Stimulated activated CD8-positive, alpha-beta memory T cell treated with anti-CD3 and anti-CD28 coated beads, Interleukin-2, amount 100 ng/mL, for 48 hours (primary cell): ENCODE measurements at places on chromosomes 3 and 15.

DNA sequence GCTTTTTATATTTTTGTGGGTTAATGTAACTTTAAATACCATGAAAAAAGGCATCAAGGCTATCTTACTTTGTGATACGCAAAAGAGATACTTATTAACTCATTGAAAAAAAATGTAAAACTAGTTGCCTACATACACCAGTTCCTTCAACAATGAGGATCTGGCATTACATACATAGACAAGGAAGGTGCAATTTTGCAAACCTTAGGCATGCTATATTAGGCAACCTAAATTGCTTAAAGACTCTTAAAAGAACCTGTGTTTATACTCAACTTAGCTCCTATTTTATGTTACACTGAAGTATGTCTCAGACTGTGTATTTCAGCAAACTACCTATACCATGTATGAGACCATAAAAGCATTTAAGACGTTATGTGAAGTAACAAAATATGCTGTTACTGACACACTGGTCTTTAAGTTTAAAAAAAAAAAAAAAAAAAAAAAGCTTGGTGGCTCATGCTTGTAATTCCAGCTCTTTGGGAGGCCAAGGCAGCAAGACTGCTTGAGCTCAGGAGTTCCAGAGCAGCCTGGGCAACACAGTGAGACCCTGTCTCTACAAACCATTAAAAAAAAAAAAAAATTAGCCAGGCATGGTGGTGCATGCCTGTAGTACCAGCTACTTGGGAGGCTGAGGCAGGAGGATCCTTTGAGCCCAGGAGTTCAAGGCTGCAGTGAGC, 9.1 kb downstream of the TASOR start:
- no peak for DNase-seq

GRCh38 chr3:66816090-66816761, 181.9 kb upstream of the KBTBD8 start:
- no peak for DNase-seq

DNA sequence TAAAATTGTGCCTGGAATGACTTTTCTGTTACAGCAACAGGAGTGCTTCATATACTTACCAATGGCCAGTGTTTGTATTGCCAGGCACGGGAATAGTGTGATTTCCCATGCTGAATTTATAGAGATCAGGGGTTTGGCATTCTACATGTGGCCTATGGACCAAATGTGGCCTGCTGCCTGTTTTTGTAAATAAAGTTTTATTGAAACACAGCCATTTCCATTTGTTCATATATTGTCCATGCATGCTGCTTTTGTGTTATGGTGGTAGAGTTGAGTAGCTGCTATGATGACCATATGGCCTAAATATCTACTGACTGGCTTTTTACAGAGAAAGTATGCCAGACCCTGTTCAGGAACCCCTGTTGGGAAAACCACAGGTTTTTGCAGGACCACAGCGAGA, 55.6 kb downstream of the SLCO3A1 start:
- no peak for DNase-seq

DNA sequence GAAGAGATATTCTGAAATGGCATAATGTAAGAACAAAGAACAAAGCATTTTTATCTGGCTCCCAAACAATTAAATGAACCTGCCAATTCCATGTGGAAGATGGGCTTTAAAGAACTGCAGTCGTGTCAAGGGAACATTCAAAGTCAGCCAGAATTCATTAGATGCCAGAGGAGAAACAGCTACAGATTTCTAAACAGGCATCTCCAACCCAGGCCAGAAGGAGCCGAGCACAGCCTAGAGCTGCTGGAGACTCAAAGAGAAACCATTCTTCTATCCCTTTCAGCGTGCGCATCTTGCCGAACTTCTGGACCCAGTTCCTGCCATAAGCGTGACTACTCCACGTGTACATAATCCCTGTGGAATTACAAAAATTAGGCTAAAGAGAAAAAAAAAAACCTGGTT, 60.4 kb downstream of the MB21D2 start:
- no peak for DNase-seq

GRCh38 chr3:1381647-1382036, 288.8 kb downstream of the CNTN6 start:
- no peak for DNase-seq

- no peak for DNase-seq
These were observed 24.8 kb upstream of the SHISA5 start for GRCh38 chr3:48528754-48529153.

DNA sequence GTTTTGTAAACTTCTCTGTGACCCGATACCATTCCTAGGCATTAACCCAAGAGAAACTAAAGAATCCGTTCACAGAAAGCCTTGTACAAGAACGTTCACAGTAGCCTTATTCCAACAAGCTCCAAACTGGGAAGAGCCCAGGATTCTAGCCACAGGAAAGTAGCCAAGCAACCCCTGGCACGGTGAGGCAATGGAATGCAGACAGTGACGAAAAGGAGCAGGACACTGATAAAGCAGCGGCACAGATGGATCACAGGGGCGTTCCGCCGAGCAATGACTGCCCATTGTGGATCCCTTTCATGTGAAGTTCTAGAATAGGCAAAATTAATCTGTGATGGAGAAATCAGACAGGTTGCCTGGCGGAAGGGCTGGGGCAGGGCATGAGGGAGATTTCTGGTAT, 198.7 kb upstream of the CHRNA7 start:
- DNase-seq = no peak

GRCh38 chr15:28891588-28891987, 5.8 kb downstream of the APBA2 start:
- no peak for DNase-seq

DNA sequence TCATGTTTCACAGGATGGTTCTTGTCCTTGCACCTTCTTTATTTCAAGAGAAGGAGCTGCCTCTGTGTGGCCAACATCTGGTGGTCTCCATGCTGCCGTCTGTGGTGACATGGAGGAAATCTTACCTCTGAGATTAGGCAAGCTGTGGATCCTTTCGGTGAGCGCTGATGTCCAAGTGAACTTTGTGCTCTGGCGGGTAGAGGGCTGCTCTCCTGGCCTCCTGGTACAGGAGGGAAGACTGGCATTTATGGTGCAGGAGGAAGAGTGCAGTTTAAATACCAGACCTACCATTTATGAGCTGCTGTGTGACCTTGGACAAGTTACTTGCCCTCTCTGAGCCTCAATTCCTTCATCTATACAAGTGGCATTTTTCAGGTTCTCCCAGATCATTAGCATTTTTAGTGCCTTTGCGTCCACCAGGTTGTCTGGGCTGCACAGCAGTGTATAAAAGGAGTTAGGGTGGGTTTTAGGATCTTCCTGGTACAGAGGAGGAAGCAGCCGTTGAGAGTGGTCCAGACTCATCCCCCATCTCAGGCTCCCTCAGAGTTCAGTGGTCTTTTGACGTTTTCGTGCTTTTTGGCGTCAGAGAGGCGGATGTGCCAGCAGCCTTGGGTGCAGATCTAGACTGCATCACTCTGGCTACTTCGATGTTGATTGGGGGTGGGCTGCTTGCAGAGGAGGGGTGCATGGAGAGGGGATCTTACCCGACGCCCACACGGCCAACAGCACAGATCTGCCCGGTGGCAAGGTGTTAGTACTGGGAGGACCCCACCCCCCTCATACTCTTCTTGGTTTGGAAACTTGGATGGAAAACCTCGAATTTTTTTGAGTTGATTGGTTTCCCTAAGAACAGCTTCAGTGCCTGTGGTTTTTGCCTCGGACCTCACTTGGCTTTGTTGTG, 162.2 kb downstream of the ITPR1 start:
- no peak for DNase-seq

- DNase-seq = no peak
These were observed 108.8 kb downstream of the PLOD2 start for GRCh38 chr3:146052056-146052790.

DNA sequence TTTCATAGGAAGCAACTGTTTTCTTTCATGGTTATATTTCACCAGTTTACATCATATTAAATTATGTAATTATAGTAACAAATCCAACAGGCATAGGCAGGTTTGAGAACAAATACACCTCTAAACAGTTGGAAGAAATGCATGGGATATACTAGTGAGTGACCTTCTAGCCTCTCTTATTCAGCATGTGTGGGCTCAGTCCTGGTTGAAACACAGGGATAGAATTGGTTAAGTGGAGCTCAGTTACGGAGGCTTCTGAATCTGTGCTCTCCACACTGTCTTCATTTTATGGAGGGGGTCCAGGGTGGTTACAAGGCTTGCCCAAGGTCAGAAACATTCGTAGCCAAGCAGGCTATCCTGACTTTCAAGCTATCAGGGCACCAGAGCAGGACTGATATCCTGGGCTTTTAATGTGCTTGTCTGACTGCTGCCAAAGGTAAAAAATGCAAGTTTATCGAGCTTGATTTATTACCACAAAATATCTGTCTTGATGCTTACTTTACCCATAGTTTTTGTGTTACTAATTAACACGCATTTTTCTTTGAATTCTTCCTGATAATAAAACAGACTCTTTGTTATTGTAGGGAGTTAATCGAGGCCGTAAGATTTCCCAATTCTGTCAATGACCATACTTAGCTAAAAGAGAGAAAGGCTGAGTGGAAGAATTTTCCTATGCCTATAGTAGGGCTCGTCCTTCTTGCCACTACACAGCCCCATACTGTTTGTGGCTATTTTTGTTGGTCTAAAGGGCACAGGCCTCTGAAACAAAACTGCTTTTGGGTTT, 89.6 kb downstream of the FILIP1L start:
- DNase-seq = no peak

DNA sequence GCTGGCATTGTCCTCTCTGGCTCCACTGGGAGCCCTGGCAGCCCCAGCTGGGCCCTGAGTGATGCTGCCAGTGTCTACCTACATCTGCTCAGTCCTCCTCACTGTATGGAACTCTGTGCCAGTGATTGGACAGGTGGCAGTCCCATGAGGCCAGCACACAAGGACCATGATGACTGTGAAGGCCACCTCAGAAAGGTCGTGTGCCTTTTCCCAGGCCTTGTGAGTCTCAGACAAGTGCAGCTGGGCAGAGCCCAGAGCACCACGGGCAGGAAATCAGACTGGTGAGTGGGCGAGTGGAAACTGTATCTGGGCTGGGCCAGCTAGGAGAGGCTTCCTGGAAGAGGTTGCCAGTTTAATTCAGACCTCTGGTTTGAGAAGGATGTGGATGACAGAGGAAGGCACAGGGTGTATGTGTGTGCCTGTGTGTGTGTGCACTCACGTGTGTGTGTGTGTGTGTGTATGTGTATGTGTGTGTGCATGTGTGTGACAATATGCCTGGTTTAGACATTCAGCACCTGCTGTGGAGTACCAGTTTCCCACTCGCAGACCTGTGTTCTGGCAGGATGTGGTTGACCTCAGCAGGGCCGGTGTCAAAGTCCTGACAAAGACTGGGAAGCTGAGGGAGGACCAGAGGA, 7.0 kb downstream of the MAPKAPK3 start:
- no peak for DNase-seq

DNA sequence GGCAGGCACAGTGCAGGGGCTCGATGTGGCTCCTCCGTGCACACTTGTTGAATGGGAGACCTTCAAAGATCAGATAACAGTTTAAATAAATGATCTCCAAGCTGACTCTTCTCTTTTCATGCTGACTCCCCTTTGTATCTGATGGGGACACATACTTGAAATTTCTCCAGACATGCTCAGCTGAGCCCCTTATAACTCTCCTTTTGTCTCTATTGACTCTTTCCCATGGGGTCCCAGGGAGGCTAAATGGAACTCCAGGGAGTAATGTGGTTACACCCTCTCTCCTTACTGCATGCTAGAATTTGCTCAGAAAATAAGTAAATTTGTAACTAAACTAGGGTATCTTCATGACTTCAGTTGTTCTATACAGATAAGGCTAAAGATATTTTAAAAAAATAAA, 48.2 kb upstream of the TM4SF4 start:
- DNase-seq = no peak

DNA sequence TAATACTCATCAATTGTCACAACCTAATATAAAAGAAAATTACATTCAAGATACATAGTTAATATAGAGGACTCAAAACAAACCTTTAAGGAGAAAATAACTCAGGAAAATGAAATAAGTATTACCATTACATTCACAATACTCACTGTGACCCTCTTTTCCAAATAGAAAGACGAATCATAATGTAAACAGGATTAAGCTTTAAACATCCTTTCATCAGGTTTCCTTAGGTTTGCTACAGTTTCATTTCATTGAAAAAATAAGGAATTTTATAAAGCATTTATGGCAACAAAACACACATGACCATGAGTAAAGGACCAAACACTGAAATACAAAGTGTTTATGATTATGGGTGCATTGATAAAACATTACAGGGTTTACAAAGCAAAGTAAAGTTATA, 162.7 kb downstream of the ALCAM start:
- no peak for DNase-seq

- DNase-seq = no peak
These were observed 111.0 kb upstream of the CPNE4 start for GRCh38 chr3:132145833-132146232.

- no peak for DNase-seq
These were observed 51.7 kb downstream of the BOC start for GRCh38 chr3:113263020-113263419.

- no peak for DNase-seq
These were observed 314.1 kb upstream of the TRIM42 start for GRCh38 chr3:140363801-140364200.

GRCh38 chr3:18217507-18218174, 207.5 kb downstream of the SATB1 start:
- no peak for DNase-seq

DNA sequence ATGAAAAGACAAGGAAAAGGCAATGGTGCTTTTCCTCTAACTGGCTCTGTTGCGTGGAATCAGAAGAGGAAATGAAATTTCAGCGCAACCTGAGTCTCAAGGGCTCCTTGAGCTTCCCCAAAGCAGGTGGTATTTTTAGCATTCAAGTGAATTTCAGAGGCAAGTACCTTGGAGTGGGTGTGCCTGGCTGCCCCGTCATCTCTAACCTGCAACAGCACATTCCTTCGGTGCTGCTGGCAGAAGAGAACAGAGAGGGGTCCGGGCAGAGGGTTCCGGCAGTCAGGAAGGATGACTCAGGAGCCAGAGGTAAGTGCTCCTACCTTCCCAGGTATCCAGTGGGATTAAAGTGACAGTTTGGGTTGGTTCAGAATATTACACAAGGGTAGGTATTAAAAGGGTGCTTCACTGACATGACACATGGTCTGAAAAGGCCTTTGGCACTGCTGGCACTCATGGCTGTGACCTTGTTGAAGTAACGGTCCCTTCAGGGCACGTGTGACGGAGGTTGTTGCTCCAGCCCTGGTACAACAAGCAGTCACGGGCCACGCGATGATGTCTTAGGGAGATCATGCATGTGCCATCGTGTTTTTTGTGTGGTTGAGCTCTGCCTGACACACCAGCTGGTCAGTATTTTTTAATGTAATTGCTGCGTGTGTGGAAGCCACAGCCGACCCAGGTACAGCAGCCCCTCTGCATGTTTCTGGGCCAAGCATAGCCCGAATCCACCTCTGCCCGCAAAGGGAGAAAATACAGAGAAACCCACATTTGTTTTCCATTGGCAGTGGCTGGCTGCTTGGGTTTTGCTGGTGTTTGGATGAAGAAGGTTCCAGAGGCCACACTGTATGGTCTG, 75.7 kb downstream of the LRRK1 start:
- no peak for DNase-seq
